NCI-H1105 treated with DMSO at 0.1 percent for 48 hours (cell line): ENCODE measurements at places on chromosomes 13 and 19.
A peak's percentile ranks its signal among the peaks of the same experiment; 100 is the strongest.

GRCh38 chr19:54492568-54492967 is 10.1 kb upstream of the LAIR2 start:
- no peak for DNase-seq

GRCh38 chr19:29308977-29309590 is 96.1 kb upstream of the UQCRFS1 start:
- DNase-seq: peak; percentile 97

DNA sequence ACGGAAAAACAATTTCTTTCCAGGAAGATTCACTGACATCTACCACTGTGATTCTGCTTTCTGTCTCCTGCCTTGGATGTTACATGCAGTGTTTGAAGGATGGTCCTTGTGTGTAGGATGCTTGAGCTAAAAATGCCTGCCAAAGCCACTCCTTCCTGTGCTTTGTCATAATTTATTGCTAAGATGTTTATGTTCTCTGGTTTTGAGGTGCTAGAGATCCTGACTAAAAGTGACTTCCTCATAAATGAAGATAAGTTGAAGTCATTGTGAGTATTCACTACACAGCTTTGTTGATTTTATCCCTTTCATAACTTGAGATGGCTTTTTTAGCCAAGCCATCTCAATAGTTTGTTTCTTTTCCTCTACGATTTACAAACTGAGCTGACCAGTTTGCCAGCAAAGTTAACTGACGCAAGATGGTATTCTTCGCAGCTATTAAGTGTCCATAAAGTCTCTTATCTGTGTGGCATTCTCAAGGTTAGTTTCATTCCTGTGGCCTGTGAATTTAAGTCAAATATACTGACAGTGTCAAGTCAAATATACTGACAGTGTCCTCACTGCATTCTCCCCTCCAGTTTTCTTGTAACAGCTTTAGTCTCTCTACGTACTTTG is 15.7 kb upstream of the FBXL3 start:
- no peak for DNase-seq

DNA sequence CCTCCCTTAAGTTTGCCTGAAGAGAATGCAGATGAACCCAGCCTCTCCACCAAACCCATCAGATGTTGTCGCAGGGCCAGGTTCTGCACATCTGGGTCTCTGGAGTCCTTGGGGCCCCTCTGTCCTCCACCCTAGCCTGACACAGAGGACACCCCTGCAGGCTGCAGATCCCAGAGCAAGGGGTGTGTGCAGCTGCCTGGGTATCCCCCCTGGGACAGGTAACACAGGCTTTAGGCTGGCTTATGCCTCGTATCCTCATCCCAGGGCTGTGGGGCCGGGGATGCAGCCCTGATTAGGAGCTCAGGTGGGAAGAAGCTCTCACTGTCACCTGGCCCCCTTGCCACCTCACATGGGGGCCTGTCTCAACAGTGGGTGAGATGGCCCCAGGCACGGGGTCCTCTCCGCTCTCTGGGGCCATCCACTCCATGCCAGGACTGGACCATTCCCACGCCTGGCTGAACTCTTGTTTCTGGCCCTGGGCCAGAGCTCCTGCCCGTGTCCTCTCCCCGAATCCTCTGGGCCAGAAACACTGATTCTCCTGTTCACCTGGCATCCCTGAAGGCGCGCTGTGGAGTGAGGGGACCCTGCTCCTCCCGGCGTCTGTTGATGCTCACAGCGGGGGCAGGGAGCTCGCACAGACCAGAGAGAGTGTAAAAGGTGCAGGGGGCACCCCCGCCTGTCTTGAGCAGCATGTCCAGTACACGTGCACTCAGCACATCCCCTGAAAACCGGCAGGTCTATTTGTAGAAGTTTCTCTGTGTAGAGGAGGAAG is 38.7 kb upstream of the TPM4 start:
- no peak for DNase-seq

DNA sequence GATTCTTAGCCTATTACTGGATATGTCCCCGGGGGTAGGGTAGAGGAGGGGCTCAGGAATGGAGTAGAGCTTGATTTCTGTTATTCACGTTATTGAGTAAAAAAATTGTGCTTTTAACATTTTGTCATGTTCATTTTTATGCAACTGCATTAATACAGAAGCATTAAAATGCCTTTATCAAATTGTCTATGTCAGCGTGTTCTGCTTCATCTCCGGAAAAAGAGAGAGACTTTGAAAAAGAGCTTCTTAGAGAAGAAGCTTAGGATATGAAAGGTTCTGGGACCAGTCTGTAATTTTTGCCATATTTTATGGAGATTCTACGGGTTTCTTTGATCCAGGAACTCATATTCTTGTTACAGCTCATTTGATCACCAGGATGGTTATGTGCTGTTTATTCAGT is 82.0 kb downstream of the SLC10A2 start:
- no peak for DNase-seq

GRCh38 chr13:97875911-97876310 is 77.6 kb upstream of the IPO5 start:
- no peak for DNase-seq

DNA sequence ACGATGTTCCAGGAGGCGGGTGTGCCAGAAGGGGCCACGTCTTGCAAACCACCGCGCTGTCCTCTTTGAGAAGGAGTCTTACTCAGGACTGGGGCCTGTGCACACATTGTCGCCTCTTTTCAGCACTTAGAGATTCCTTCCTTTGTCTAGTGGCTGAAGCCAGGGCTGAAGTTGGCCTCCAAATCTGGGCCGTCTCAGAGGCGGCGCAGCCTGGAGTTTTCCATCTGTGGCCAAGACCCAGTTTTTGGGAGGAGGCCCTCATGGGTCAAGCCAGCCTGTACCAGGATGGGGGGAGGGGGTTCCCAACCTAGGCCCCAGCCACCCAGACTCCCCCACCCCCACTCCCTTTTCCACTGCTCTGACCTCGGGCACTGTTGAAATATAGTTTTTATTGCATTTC is 11.8 kb downstream of the ANO8 start:
- no peak for DNase-seq

DNA sequence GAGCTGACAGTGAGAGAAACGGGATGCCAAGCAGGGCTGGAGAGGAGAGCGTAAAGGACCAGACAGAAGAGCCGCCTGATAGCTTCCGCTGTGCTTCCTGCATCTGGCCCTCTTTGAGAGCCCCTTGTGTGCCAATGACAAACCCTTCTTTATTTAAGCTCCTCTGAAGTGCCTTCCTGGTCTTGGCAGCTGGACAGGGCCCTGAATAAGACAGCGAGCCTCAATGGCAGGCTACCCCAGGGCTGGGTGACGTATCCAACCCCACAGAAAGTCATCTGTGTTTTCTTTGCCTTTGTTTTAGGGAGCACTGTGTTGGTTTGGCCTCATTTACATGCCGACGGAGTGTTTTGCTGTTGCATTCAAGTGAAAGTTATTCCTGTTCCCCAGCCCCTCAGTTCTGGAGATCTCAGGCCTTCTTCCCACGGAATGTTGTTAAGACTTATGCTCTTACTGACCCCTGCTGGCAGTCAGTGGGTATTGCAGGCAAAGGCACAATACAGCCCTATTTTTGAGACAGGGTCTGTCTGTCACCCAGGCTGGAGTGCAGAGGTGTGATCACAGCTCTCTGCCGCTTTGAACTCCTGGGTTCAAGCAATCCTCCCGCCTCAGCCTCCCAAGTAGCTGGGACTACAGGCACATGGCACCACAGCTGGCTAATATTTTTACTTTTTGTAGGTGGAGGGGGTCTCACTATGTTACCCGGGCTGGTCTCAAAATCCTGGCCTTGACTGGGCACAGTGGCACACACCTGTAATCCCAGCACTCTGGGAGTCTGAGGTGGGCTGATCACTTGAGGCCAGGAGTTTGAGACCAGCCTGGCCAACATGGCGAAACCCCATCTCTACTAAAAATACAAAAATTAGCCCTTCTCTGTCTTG is 16.8 kb downstream of the CCL25 start:
- DNase-seq: no peak

DNA sequence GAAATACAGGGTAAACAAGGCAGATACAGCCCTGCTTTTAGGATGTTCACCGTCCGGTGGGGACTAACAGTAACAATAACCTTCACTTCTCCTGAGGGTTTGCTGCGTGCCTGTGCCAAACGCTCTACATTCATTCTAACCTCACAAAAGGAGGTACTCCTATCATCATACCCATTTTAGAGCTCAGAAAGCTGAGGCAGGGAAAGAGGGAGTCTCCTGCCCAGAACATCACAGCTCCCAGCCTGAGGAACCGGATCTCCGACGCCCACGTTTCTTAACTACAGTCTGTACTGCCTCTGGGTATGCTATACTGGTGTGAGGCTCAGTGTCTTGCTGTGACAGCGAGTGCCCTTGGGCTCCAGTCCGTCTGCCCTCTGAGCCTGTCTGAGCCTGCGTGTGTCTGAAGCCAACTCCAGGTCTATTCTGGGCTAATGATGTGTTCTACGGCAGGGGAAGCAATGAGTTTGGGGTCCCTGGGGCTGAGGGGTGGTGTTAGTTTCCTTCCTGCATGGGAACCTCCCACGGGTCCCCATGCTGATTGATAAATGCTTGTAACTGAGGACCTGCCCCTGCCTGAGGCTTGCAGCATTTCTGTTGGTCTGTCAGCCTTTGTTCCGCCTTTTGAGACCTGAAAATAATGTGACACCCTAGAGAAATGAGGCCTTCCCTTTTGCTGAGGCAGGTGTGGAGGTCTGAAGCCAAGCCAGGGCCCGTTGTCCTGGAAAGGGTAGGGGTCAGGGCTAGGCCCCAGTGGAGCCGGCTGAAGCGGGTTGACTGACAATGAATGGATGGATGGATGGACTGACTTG is 4.9 kb downstream of the LIPE start:
- no peak for DNase-seq

GRCh38 chr19:16088351-16089009 is 12.2 kb downstream of the TPM4 start:
- no peak for DNase-seq

- peak; percentile 87 for DNase-seq
Measured at GRCh38 chr13:39767791-39768517, 112.5 kb downstream of the COG6 start.

- no peak for DNase-seq
Measured at GRCh38 chr13:26847281-26847680, 86.7 kb upstream of the GPR12 start.

- DNase-seq: no peak
Measured at GRCh38 chr13:99320693-99321481, 13.7 kb upstream of the GPR183 start.

GRCh38 chr13:58376775-58377174 is 745.2 kb downstream of the PCDH17 start:
- no peak for DNase-seq

GRCh38 chr19:51135986-51136762 is 5.9 kb upstream of the SIGLEC7 start:
- DNase-seq: no peak

- DNase-seq: no peak
Measured at GRCh38 chr13:94813920-94814475, 101.7 kb upstream of the SOX21 start.

DNA sequence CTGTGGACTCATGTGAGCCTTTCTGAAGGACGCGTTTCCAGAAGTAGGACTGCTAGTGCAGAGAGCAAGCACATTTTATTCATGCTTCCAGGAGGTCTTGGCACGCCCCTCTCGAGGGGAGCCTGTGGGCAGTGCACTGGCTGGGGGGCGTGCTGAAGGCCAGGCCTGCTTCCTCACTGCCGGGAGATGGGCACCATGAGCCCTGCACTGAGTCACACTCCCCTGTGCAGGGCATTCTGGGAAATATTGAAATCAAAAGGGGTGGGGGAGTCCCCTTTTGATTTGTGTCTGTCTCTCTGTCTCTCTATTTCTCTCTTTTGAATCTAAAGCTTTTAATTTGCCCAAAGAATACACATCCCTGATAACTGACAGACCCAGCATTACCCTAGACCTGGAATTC is 34.0 kb downstream of the DPF1 start:
- no peak for DNase-seq

DNA sequence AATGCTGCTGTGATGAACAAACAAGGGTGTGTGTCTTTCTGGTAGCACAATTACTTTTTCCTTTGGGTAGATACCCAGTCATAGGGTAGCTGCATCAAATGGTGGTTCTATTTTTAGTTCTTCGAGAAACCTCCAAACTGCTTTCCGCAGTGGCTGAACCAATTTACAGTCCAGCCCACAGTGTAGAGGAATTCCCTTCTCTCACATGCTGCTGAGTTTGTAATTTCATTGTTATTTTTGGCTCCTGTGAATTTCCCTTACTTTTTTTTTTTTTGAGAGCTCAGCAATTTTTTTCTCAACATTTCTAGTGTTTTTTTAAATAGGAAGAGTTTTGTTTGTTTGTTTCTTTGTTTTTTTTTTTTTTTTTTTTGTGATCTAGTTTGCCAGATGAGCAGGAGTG is 37.5 kb upstream of the ADGRE1 start:
- DNase-seq: no peak

GRCh38 chr13:80251403-80251802 is 89.5 kb downstream of the SPRY2 start:
- peak; percentile 81 for DNase-seq

- no peak for DNase-seq
Measured at GRCh38 chr13:51923983-51924539, 62.3 kb downstream of the CCDC70 start.

DNA sequence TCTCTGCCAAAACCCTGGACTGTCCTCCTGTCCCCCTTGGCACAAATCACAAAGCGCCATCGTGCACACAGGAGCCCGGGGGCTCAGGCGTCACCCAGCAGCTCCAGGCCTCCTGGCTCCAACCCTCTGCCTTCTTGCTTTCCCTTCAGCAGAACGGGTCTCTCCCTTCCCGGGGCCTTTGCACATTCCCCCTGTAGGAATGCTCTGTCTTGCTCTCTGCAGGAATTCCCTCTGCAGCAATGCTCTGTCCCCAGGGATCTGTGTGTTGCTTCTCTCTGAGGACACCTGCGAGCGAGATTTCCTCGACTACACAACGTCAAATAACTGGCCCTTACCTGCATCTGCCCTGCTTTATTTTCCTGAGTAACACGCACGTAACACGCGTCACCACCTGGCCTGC is 13.3 kb upstream of the RASA3 start:
- DNase-seq: no peak

- DNase-seq: peak; percentile 65
Measured at GRCh38 chr13:65638572-65639168, 1591.5 kb downstream of the PCDH9 start.

GRCh38 chr19:33143897-33144405 is 12.0 kb downstream of the WDR88 start:
- DNase-seq: peak; percentile 54

DNA sequence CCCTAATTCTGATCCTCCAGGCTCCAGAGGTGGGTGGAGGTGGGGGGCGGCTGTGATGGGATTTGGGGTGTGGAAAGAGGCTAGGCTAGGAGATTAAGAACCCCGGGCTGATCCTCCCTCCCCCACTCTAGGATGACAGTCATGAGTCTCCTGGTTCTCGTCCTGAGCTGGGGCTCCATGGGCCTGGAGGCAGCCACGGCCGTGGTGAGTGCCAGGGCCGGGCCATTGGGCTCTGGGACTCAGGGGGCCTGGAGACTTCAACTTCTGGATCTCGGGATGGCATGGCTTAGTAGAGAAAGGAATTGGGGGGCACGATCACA is 13.9 kb downstream of the TTYH1 start:
- DNase-seq: no peak
